ENCODE measurements at places on chromosomes 7 and 10.

GRCh38 chr7:26375726-26376174 lies 84.1 kb downstream of the SNX10 start:
- DNase-seq = no peak

DNA sequence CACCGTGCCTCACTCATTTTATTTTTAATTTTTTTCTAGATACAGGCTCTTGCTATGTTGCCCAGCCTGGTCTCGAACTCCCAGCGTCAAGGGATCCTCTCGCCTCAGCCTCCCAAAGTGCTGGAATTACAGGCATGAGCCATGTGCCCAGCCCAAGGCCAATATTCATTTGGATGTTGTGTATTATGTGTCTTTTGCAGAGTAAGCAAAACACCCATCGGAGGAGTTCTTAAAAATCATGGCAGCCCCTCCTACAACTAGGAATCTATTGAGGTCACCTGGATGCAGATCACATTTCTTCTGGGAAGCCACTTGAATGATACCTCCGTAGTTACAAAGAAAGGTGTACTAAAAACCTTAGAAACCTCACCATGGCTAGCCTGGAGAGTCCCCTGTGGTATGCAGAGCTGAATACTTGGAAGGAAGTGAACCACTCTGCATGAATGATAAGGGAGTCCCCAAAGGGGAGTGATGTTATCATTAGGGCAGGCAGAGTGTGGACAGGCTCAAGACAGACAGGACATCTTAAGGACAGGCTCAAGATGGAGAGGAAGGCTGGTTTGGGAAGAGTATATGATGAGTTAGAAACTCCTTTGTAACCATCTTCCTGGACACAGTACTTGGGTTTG lies 185.7 kb downstream of the TAX1BP1 start:
- no peak for DNase-seq

GRCh38 chr7:71723859-71724258 lies 591.9 kb downstream of the GALNT17 start:
- DNase-seq = no peak

- DNase-seq = no peak
Observed at GRCh38 chr10:129710510-129710847, 243.4 kb downstream of the MGMT start.

DNA sequence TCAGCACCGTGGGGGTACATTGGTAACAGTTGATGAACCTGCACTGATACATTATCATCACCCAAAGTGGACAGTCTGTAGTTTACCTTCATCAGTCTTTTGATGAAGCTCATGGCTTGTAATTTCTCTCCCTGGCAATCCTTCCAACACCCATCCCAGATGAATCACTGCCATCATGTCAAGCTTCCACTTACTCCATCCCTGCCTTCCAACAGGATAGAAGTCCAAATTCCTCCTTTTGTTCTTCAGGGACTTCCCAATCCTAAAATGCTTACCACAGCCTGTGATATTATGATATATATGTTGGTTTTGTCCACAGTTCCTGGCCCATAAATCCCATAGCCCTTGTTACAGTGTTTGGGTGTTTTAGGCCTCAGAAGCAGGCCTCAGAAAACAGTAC lies 16.1 kb downstream of the SNX10 start:
- DNase-seq = no peak

GRCh38 chr10:132109341-132110110 lies 43.8 kb downstream of the JAKMIP3 start:
- no peak for DNase-seq

- no peak for DNase-seq
Observed at GRCh38 chr7:38310591-38311101, 37.2 kb upstream of the TARP start.

- DNase-seq = no peak
Observed at GRCh38 chr7:112168915-112169314, 37.3 kb downstream of the DOCK4 start.

GRCh38 chr10:113425541-113425951 lies 127.3 kb upstream of the HABP2 start:
- no peak for DNase-seq

DNA sequence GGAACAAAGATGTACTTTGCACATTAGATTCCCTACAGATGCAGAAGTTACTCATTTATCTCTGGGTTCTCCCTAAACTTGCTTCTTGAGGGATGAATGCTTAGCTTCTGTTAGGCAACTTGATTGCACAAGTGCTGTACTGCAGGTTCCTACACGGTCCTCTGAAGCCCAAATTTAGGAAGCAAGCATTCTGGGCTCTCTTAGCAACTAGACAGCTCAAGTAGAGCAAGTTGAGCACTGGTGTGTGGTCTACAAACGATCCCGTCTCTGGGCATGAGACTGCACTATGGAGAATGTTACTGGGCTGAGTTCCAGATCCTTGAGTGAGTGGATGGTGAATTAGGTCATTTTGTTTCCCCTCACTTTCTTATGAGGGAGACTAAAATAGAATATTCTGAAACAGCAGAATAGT lies 14.3 kb downstream of the SEMA3D start:
- no peak for DNase-seq

GRCh38 chr10:63346015-63346441 lies 119.7 kb downstream of the JMJD1C start:
- no peak for DNase-seq

GRCh38 chr7:154503962-154504550 lies 451.9 kb downstream of the DPP6 start:
- peak; percentile 59 for DNase-seq

GRCh38 chr10:53422223-53422888 lies 649.8 kb upstream of the MBL2 start:
- DNase-seq = no peak

DNA sequence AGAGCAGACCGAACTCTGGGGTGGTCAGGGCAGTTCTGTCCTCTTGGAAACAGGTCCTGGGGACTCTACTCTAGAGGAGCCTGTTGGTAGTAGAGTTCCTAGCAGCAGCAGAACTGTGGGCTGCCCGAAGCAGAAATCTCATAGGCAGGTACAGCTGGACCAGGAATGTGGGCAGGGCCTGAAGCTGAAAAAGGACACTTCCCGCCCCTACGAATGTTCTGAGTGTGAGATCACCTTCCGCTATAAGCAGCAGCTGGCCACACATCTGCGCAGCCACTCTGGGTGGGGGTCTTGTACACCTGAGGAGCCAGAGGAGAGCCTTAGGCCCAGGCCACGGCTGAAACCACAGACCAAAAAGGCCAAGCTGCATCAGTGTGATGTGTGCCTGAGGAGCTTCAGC lies 8.3 kb upstream of the ZNF783 start:
- DNase-seq = no peak

- DNase-seq = no peak
Observed at GRCh38 chr10:78909221-78909620, 159.5 kb upstream of the ZMIZ1 start.

- DNase-seq = no peak
Observed at GRCh38 chr7:140635345-140635744, 5.3 kb downstream of the DENND2A start.

- no peak for DNase-seq
Observed at GRCh38 chr10:89684604-89685003, 16.8 kb upstream of the KIF20B start.

DNA sequence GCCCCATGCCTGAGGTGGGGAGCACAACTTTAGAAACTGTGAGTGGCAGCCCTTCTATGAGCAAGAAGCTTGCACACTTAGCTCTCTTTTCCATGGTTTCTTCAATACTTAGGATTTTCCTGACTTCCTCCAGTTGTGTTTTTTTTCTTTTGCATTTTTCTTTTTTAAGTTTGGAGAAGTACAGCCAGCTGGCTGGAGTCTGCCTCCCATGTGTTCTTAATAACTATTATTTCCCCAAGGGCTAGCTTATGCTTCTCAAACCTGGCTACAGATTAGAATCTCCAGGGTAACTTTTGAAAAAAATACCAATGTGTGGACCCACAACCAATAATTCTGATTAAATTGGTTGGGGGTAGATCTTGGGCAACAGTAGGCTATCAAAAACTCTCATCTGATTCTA lies 37.4 kb upstream of the MEOX2 start:
- no peak for DNase-seq

- DNase-seq = no peak
Observed at GRCh38 chr7:23696916-23697441, 13.0 kb upstream of the STK31 start.

GRCh38 chr7:67100956-67101361 lies 104.3 kb downstream of the TYW1 start:
- no peak for DNase-seq

GRCh38 chr10:86359111-86359510 lies 7.5 kb downstream of the GRID1 start:
- DNase-seq = no peak

DNA sequence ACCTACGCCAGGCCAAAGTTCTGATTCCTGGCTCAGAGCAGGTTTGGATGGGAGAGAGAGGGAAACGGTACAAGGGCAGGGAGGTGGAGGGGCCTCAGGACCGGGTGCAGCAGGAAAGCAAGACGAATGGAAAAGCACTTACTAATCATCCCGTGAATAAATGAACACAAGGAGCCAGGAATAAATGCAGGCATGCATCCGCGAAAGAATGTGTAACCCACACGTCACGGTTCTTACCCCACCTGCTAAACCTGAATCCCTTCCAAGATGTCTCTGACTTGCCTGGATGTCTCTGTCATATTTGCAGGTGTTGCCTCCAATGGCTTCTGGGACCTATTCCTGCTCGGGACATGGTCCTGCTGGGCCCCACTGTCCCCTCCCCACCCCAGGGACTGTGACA lies 335.2 kb upstream of the RNF32 start:
- DNase-seq = no peak

DNA sequence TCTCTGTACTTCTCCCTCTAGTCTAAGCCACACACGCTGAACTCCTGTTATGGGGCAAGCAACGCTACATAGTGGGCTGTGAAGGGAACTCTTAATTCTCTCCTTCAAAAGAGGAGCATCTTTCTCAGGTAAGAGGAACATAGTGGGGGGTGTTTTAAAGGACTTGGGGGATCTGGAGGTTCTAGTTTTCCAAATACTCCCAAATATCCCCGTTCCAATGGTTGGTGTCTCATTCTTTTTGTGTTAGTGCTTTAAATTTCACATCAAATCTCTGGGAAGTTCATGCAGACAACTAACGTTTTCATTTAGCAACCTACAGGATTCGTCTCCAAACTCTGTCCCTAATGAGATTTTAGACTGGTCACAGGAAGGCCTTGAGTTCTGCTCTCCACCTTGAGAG lies 12.4 kb upstream of the WDR86 start:
- no peak for DNase-seq

DNA sequence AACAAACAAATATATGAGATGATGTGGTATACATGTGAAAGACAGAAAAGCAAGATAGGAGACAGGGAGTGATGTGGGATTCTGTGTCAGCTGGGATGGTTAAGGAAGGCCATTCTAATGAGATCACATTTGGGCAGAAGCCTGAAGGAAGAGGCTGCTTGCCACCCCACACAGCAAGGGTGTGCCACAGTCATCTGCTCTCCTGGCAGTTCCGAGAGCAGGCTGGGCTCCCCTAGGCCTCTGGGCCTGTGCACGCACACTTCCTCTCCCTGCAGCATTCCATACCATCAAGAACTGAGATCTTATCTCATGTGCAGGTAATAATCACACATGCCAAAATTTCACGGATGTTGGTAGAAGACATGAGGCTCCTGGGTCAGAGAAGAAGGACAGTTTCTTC lies 43.1 kb downstream of the SYPL1 start:
- DNase-seq = no peak

GRCh38 chr7:142557971-142558582 lies 191.2 kb upstream of the PRSS1 start:
- DNase-seq = no peak

GRCh38 chr7:129009437-129009836 lies 45.5 kb downstream of the TNPO3 start:
- no peak for DNase-seq

DNA sequence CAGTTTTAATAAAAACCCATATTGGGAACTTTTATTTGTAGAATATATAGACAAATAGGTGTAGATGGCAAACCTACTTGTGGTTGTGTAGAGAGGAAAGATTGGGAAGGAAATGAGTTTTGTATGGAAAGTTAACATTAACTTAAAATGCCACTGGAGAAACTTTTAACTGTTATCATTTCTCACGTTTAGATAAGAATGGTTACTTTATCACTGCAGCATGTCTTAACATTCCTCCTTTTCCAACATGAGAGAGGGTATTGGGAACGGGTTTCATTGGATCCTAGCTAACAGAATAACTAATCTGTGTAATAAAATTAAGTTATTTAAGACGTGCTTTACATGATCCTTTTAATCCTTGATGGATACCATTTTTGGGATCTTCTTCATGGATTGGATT lies 1.8 kb downstream of the LUC7L2 start:
- DNase-seq = no peak

DNA sequence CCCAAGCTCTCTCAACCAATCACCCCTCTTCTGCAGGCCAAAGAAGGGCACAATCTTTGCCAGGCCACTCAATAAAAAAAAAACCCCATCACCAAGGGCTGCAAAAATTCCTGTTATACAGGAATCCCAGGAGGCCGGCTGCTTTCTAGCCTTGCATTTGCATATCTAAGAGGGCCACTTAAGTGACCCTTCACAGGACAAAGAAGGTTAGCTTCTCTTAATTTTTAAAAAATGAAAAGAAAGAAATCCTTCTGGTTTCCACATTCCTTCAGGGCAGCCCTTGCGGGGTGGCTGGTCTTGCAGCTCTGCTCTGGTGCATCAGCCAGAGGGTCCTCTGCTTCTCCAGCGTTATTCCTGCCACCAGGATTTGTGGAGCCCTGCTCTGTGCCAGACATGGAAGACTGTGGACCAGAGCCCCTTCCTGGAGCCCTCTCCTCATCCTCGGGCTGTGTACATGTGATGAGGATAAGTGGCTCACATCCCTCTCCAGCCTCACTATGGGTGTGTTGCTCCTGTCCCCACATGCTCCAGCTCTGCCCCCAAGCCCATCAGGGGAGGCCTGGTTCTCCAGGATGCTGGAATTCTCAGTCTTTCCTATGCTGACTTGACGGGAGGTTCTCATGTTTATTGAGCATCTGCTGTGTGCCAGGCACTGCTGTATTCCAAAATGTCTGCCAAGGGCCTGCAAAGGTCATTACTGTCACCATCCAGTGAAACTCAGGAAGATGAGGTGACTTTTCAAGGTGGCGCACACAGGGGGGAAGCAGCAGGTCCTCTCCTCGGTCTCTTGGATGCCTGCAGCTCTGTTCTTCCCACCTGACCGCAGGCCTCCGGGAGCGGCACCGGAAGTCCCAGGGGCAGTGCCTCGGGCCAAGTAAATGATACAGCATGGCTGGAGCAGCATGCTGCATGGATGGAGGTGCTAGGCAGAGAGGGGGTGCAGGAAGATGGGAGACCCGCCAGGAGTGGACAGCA lies 67.7 kb downstream of the ARHGAP22 start:
- no peak for DNase-seq

GRCh38 chr10:70832221-70832620 lies 16.5 kb downstream of the SGPL1 start:
- no peak for DNase-seq

GRCh38 chr10:105681051-105681450 lies 1040.0 kb downstream of the SORCS3 start:
- no peak for DNase-seq

- DNase-seq = no peak
Observed at GRCh38 chr7:1994931-1995330, 237.8 kb downstream of the MAD1L1 start.

DNA sequence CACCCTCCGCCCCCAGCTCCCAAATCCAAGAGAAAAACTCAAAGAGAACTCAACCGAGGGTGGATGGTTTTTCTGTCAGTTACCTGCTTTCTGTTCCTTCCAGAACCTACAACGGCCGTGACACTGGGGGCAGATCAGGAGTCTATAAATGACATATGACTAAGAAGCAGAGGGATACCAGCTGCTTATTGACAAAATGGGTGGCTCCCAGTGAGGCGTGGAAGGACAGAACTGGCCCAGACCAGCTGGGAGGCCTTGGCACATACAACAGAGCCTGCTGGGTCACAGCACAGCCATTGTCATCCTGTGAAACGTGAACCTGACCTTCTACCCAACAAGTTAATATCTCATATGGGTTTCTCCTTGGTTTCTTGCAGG lies 84.3 kb upstream of the ADRB1 start:
- DNase-seq = no peak

GRCh38 chr7:116782177-116782711 lies 80.1 kb upstream of the CAPZA2 start:
- no peak for DNase-seq
